ENCODE measurements at places on chromosomes 2 and 18.
A peak's percentile ranks its signal among the peaks of the same experiment; 100 is the strongest.

DNA sequence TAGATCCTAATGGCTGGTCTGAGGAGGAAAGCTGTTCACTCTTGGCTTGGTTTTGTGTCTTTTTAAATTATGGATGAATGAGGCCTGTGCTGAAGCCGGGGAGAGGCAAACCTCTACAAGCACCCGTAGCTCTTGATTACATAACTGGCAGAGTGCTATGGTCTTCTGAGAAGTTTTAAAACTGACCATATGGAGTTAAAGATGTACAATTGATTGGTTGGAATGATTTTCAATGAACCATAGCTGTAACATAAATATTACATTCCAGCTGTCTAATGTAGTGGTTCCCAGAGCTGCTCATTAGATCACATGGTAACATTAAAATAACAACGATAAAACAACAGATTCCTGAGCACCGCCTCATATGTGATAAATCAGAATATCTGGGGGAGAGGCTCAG lies 71.1 kb upstream of the MAP4K3 start:
- no peak for DNase-seq

- DNase-seq: no peak
Measured at GRCh38 chr2:230935130-230935430, 10.0 kb upstream of the GPR55 start.

GRCh38 chr2:136360790-136361189 lies 242.8 kb upstream of the CXCR4 start:
- no peak for DNase-seq

GRCh38 chr2:126050991-126051736 lies 604.8 kb upstream of the GYPC start:
- DNase-seq: no peak

- DNase-seq: no peak
Measured at GRCh38 chr18:79397247-79397829, 1.6 kb downstream of the NFATC1 start.

GRCh38 chr2:29613067-29613466 lies 308.3 kb downstream of the ALK start:
- no peak for DNase-seq

DNA sequence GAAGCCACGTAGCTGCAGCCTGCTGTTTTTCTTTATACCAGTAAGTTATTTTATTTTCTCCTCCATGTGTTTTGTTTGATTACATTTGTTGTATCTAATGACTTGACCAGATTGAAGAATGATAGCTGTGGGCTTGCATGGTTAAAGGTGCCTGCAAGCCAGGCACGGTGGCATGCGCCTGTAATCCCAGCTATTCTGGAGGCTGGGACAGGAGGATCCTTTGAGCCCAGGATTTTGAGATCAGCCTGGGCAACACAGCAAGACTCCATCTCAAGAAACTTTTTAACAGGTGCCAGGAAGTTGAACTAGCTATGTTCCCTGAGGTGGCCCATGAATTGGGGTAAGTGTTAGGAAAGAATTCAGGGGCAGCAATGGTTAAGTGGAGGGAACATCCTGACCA lies 179.4 kb downstream of the IRS1 start:
- DNase-seq: no peak

- DNase-seq: no peak
Measured at GRCh38 chr2:210318486-210318885, 3.5 kb upstream of the MYL1 start.

GRCh38 chr2:232542715-232543467 lies 3.4 kb downstream of the CHRNG start:
- DNase-seq: no peak

DNA sequence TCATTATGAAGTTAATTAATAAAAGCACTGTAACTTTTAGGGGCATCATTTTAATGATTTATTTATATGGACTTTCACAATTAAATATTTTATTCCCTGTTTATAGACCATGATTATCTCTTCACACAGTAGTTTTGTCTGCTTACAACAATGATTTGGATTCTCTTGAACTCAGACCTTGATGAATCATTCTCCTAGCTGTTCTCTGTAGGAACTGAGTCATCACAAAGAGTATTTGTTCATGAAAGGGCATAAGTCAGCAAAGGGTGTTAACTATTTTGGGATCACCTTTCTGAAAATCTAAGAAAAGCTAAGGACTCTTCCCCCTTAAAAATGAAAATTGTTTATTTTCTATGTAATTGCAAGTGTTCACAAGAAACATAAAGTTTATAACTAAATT lies 461.1 kb upstream of the UBE2E3 start:
- no peak for DNase-seq

DNA sequence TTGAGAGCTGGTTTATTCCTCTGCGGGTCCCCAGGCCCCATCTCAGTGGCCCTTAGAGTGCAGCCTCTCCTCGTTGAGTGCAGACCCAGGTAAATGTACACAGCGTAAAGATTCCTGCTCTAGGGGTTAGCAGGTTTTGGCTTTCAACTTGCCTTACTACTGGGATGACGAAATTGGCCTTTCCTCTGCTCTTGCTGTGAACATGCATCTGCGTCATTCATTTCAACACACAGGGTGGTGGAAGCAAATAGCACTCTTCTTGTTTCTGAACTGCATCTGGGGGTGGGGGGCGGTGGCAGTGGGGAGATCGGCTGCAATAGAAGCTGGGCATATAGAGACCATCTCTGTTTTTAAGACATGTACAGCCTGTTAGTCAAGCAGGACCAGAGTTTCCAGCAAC lies 16.5 kb upstream of the SLC16A14 start:
- DNase-seq: no peak

GRCh38 chr2:16006537-16007166 lies 66.3 kb downstream of the MYCN start:
- DNase-seq: no peak

- DNase-seq: no peak
Measured at GRCh38 chr2:1567556-1568344, 154.5 kb downstream of the TPO start.

- DNase-seq: no peak
Measured at GRCh38 chr2:55150834-55151233, 81.3 kb downstream of the CLHC1 start.

GRCh38 chr18:9802175-9803062 lies 83.4 kb upstream of the TXNDC2 start:
- no peak for DNase-seq

DNA sequence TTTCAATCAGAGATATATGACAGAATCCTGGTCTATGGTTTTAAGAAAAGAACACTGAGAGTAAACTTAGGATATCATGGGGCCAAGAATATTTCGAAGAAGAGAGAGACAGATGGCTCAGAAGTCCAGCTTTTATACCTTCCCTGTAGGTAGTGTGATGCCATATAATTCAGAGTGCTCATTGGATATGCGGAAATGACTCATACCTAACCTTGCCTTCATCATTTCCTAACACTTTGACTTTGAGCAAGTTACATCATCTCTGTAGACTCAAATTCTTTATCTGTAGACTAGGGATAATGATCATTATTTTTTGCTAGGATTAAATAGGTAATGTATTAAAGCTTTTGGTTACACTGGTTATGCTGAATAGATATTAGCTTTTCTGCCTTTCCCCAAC lies 461.6 kb upstream of the CNTNAP5 start:
- no peak for DNase-seq

- DNase-seq: no peak
Measured at GRCh38 chr2:181578829-181579228, 78.1 kb downstream of the CERKL start.

GRCh38 chr2:48512571-48512970 lies 17.4 kb upstream of the STON1 start:
- no peak for DNase-seq

DNA sequence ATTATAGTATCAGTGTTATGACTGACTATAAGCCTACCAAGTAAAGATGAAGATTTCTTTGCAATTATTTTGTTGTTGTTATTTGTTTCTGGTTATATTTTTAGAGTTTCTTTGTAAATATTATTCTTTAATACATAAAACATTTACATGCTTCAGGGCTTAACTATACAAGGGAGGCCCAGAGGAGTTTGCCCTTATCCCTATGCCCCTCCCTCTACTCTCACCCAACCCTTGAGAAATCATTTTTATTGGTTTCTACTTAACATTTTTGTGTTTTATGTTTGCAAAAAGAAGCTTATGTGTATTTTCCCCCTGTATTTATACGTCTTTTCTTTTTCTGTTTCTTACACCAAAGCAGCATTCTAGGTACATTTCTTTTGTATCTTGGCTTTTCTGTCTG lies 30.5 kb downstream of the MRPS9 start:
- no peak for DNase-seq

- DNase-seq: peak; percentile 49
Measured at GRCh38 chr18:7789856-7790552, 222.9 kb downstream of the PTPRM start.

DNA sequence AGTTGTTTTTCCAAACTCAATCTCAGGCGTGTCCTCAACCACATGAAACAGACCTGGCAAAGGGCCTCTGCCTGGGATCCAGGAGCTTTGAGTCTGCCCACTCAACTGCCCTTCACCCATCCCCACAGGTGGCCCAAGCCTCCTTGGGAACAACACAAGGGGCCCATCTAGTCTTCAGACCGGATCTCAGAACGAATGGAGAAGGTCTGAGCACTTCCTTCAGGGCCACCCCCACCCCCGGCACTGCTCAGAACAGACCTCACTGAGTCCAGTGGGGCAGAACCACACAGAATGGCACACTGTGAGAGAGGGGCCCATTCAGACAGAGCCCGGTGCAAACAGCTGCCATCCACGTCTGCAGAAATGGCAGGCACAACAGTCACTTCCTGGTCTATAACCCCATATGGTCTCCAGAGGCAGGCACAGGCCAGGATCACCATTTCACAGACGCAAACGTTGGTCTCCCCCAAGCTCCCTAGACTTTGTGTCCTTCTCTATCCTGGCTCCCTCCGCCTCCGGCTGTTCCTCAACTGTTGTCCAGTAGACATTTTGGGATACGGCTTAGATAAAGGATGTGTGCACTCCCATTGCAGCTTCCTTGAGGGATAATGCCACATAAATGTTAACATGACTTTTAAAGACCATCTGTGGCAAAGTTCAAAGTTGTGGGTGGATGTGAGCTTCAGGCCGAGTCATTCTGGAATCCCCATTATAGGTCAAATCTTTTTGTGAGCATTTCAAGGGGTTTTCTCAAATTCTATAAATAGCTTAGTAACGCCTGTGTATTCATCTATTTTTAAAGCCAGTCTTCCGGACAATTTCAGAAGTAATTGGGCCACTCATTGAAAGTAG lies 149.7 kb downstream of the SMAD7 start:
- no peak for DNase-seq

- DNase-seq: no peak
Measured at GRCh38 chr2:202908186-202908585, 3.3 kb downstream of the WDR12 start.

DNA sequence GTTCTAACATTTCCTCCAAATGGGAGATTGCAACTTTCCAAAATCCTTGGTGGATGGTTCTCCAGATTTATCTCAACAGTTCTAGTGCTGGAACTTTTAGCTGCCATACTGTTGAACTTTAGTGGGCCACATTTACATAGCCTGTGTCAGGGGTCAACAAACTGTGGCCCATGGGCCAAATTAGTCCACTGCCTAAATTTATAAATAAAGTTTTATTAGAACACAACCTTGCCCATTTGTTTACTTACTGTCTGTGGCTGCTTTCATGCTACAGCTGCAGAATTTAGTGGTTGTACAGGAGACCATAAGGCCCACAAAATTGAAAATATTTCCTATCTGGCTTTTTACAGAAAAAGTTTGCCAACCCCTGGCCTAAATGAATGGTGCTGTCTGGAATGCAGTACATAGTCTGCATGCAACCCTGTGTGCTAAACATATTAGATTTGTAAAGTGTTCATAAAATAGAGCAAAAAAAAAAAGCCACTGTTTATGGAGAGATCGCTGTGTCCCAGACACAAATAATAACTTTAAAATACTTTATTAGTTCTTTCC lies 30.3 kb downstream of the MGAT5 start:
- no peak for DNase-seq

GRCh38 chr2:15359716-15360531 lies 201.2 kb downstream of the NBAS start:
- DNase-seq: peak; percentile 3

GRCh38 chr2:68341583-68341982 lies 21.8 kb upstream of the CNRIP1 start:
- no peak for DNase-seq

GRCh38 chr2:10863837-10864236 lies 47.9 kb upstream of the KCNF1 start:
- DNase-seq: no peak

DNA sequence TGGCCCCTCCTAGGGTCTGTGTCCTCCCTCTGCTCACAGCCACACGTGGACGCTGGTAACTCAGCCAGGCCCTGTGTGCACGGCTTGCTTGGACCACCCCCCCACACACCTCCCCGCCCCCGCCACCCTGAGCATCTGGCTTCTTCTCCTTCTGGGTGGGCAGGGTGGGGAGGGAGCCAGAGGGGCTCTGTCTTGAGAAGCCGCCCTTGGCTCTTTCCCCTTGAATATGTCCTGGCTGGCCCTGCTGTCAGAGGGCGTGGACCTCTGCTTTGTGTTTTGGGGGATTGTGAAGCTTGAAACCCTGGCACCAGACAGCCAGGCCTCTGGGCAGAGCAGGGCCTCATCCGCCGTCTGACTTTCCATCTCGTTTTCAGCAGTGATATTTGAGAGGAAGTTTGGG lies 72.1 kb downstream of the GLI2 start:
- DNase-seq: no peak

- no peak for DNase-seq
Measured at GRCh38 chr2:127143841-127144782, 37.2 kb upstream of the BIN1 start.

GRCh38 chr18:77105680-77106079 lies 26.9 kb downstream of the MBP start:
- no peak for DNase-seq

DNA sequence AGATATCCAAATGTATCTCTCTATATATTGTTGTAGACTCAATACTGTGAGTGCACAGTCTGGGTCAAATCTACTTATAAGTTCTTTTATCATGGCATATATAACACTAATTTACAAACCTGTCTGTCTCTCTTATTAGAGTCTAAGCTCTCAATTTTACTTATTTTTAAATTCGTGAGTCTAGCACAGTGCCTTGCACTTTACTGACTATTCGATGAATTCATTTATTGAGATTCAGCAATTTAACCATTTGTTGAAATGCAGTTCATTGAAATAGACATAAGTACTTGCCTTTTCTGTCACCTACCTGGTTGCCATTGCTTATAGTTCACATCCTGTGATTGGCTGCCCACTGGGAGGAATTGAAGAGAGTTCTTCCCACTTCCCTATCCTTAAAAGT lies 10.3 kb upstream of the ALS2 start:
- DNase-seq: no peak

GRCh38 chr2:9665898-9666297 lies 35.1 kb upstream of the YWHAQ start:
- no peak for DNase-seq

- no peak for DNase-seq
Measured at GRCh38 chr2:32997705-32998104, 51.0 kb downstream of the LTBP1 start.

GRCh38 chr2:237300739-237301138 lies 113.2 kb downstream of the COL6A3 start:
- DNase-seq: no peak

- no peak for DNase-seq
Measured at GRCh38 chr2:237732070-237732469, 66.5 kb upstream of the RBM44 start.

DNA sequence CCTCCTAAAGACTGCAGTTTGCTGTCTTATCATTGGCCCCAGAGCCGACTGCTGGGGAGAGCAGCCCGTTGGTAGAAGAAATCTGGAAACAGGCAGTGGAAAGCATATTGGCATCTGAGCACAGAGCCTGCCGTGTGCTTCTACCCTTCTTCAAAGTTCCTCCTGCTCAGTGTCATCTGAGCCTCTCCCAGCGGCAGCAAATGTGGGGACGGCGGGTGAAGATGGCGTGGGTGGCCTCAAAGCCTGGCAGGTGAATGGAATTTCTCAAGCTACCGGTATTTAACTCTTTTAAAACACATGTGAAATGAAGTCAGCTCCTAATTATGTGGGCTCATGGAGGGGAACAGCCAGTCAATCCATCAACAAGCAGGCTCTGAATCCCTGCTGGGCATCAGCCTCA lies 181.6 kb upstream of the PXDN start:
- DNase-seq: no peak
